Effector memory CD8-positive, alpha-beta T cell (primary cell): ENCODE measurements at places on chromosomes 2 and 18.

DNA sequence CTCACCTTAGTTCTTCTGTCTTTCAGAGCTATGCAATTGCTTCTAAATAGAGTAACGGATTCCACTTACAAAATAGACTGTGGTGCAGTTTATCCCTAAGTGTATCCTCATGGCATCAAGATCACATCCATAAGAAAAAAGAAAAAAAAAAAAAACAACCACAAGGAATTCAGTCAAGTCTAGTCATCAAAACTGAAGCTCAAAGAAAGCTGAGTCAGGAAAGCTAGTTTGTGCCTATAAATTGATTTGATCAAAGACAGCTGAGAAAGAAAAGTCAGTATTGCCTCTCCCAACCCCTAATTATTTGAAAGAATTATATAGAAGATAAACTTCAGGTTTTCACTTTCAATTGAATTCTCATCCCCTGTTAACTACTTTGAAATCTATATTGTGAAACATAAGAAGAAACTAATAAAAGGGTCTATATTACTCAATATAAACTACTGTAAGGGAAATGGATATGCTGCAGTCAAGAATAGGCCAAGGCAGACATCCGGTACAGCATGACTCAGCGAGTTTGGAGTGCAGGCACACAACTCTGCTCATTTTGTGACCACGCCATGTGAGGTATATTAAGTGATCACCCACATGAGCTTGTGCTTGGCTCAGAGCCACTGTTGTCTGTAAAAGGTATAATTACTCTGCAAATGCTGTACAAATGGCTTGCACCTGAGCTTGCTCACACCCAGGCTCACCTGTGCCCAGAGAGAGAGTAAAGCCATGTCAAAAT, 568.1 kb upstream of the CRIM1 start:
- no peak for DNase-seq

DNA sequence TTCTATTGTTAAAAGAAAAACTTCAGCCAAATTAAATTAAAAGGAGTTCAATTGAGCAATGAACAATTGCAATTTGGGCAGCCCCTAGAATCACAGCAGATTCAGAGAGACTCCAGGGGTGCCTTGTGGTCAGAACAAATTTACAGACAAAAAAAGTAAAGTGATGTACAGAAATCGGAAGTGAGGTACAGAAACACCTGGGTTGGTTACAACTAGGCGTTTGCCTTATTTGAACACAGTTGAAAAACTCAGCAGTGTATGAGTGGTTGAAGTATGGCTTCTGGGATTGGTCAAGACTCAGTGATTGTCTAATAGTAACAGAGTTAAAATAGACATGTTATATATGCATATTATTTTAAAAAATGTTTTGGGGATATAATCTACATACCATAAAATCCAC, 98.5 kb upstream of the ZSWIM2 start:
- no peak for DNase-seq

DNA sequence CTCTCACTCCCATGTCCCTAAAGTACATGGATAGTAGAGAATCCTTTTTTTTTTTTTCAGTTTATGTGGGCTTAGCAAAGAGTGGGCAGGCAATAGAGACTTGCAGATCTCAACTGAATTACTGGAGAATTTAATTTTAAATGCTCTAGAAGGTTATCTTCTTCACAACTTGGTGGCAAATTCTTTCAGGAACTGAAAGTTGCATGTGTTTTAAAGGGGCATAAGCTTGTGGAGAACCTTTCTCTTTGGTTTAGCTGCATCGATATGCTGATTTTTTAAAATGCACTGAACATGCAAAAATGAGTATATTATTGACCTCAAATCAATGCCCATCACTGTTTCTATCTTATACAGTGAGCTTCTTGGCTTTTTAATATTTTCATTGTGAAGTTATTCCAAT, 24.9 kb upstream of the GALNT3 start:
- DNase-seq = no peak

- no peak for DNase-seq
These were observed 819.1 kb upstream of the FSHR start for GRCh38 chr2:49973436-49973835.
